Neural progenitor cell (in vitro differentiated cells): ENCODE measurements at places on chromosomes 4 and X. TPM values are rescaled to one million over a fixed set of nuclear protein-coding genes. Genes with fewer than 3 reads are reported as not detected.

The GAGE12H gene
- not detected in 2 replicates for total RNA-seq

The FOXP3 gene
- 0.19 TPM in 1 of 2 replicates, not detected in the other for total RNA-seq

The MAGEB17 gene
- 0.09 TPM in 1 of 2 replicates, not detected in the other for total RNA-seq

The SYNPO2 gene
- 0.09 TPM in 2 replicates for total RNA-seq

The FAM184B gene
- total RNA-seq = 0.03 TPM in 1 of 2 replicates, not detected in the other

The IQSEC2 gene
- total RNA-seq = 3.5 and 8.3 TPM in 2 replicates

The PRSS12 gene
- total RNA-seq = 1.6 and 1.9 TPM in 2 replicates

The TMPRSS11E gene
- total RNA-seq = not detected in 2 replicates

The TBC1D1 gene
- 208 and 226 TPM in 2 replicates for total RNA-seq

The MGARP gene
- 2.5 and 5.1 TPM in 2 replicates for total RNA-seq

The ATP8A1 gene
- total RNA-seq = 27.6 and 46.1 TPM in 2 replicates

The HMGN5 gene
- 1.9 and 2.3 TPM in 2 replicates for total RNA-seq

The STK32B gene
- total RNA-seq = 2.5 and 2.6 TPM in 2 replicates

The F8A3 gene
- total RNA-seq = 0.73 and 3.5 TPM in 2 replicates

The BMP2K gene
- total RNA-seq = 34.4 and 62.0 TPM in 2 replicates

The TAF7L gene
- total RNA-seq = not detected in 2 replicates

The CSN1S1 gene
- total RNA-seq = not detected in 2 replicates

The CHRDL1 gene
- total RNA-seq = 15.0 and 15.5 TPM in 2 replicates

The FAM47E gene
- total RNA-seq = 3.5 and 7.0 TPM in 2 replicates

The LRRC66 gene
- total RNA-seq = 0.40 and 1.0 TPM in 2 replicates

The RELL1 gene
- 12.1 and 17.5 TPM in 2 replicates for total RNA-seq

The UGT8 gene
- 2.8 and 4.3 TPM in 2 replicates for total RNA-seq

The RPA4 gene
- 0.22 and 0.34 TPM in 2 replicates for total RNA-seq

The BRS3 gene
- not detected in 2 replicates for total RNA-seq

The MAGEB10 gene
- not detected in 2 replicates for total RNA-seq

The CSAG1 gene
- total RNA-seq = not detected in 2 replicates

The EVC2 gene
- total RNA-seq = 6.1 and 8.0 TPM in 2 replicates

The MAGEE2 gene
- not detected in 2 replicates for total RNA-seq

The STPG2 gene
- 0.06 and 0.99 TPM in 2 replicates for total RNA-seq

The SPINK2 gene
- total RNA-seq = 2.3 TPM in 1 of 2 replicates, not detected in the other

The ANOS1 gene
- total RNA-seq = 31.3 and 45.7 TPM in 2 replicates

The HERC5 gene
- 4.1 and 6.6 TPM in 2 replicates for total RNA-seq

The ODAPH gene
- not detected in 2 replicates for total RNA-seq

The NMU gene
- 1.8 and 3.8 TPM in 2 replicates for total RNA-seq

The LINC00632 gene
- total RNA-seq = 12.0 and 13.7 TPM in 2 replicates

The MED28 gene
- total RNA-seq = 38.6 and 45.8 TPM in 2 replicates

The TIGD4 gene
- 3.6 and 4.1 TPM in 2 replicates for total RNA-seq

The DDX53 gene
- total RNA-seq = not detected in 2 replicates

The SMARCA1 gene
- 92.1 and 149 TPM in 2 replicates for total RNA-seq

The ANXA10 gene
- not detected in 2 replicates for total RNA-seq

The SH3RF1 gene
- total RNA-seq = 14.1 and 17.1 TPM in 2 replicates

The TMPRSS11F gene
- total RNA-seq = not detected in 2 replicates

The IL2RG gene
- not detected in 2 replicates for total RNA-seq

The NLRP2B gene
- not detected in 2 replicates for total RNA-seq

The RAB40AL gene
- total RNA-seq = 0.31 TPM in 1 of 2 replicates, not detected in the other

The GRIA2 gene
- total RNA-seq = 0.07 TPM in 1 of 2 replicates, not detected in the other

The ADH1B gene
- not detected in 2 replicates for total RNA-seq

The AGTR2 gene
- total RNA-seq = not detected in 2 replicates

The ZMAT1 gene
- 3.1 and 5.7 TPM in 2 replicates for total RNA-seq

The GC gene
- not detected in 2 replicates for total RNA-seq

The HPSE gene
- 0.28 and 0.73 TPM in 2 replicates for total RNA-seq

The KLB gene
- total RNA-seq = not detected in 2 replicates

The SLC4A4 gene
- total RNA-seq = 0.06 TPM in 1 of 2 replicates, not detected in the other

The IL15 gene
- total RNA-seq = not detected in 2 replicates

The VCX3B gene
- not detected in 2 replicates for total RNA-seq

The AVPR2 gene
- not detected in 2 replicates for total RNA-seq

The CORIN gene
- total RNA-seq = 0.12 TPM in 1 of 2 replicates, not detected in the other
